Adrenal gland (tissue), 19 donors: ENCODE measurements at places on chromosomes 7 and 10. TPM values are rescaled to one million over a fixed set of nuclear protein-coding genes. Genes with fewer than 3 reads are reported as not detected.

DNA sequence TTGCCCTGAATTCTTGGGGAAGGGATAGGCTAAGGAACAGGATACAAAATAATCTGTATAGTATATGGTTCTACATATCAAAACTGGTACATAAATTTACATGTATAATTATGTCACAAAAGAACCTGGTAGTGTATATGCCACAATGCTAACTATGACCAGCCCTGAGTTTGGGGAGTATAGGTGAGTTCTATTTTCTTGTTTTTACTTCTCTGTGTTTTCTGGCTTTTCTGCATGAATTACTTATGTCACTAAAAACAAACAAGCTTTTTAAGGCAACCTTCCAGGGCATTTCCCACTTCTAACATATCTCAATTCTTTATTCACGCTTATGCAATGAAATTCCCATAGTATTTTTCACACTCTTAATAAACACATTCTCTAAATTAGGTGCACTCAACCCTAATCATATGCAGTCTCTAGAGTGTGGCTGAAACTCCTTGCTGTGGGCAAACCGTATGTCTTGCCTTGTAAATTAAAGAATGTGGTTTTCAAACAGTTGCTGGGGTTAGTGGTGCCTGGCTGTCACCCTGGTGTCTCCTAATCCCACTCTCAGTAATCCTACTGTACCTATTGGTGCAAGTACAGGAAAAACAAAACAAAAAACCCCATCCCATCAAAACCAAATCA is 14.0 kb upstream of the INSIG1 start:
- no peak overlapping the region for H3K27ac ChIP-seq
- no peaks in the 10 kb centered on the region for H3K36me3 ChIP-seq
- no peak for DNase-seq
- no peaks in the 10 kb centered on the region for H3K27me3 ChIP-seq

Gene CXCL12
- total RNA-seq, result 130 TPM

DNA sequence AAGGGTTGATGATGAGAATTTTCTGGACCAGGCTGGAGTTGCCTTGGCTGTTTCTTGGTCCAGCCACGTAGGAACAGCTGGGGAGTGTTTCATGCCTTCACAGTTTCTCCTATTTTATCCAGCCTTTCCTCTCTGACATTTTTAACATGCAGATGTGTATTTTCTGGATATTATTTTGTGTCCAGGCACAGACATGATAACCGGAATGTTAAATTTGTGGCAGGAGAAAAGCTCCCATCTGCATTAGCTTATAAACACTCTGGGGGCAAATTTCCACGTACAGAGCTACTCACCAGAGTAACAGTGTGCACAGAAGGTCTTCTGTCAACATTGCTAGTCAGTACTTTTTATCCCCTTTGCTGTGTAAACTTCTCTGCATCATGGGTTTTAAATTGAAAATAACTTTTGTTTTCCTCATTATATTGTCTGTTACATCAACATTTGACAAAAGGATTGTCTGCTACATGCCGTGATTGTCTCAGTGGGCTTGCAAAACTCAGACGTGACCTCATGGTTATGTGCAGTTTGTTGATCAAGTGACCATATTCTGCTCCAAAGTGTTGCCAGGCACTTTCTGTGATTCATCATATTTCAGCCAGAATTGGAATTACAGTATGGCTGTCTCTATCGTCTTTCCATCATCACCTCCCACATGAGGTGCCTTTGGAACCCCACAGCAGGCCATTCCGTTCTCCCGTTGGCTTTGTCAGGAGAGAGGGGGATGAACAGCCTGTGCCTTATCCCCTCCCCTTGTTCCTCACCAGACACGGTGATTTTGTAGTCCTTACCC is 41.4 kb downstream of the INSYN2A start:
- H3K4me1 ChIP-seq, result no peaks in the 10 kb centered on the region
- H3K4me3 ChIP-seq, result no peak overlapping the region
- no peak for DNase-seq
- H3K27ac ChIP-seq, result no peak overlapping the region
- no peaks in the 10 kb centered on the region for H3K27me3 ChIP-seq

GRCh38 chr10:110426294-110427181 is 71.2 kb upstream of the DUSP5 start:
- H3K27me3 ChIP-seq, result no peaks in the 10 kb centered on the region
- H3K4me1 ChIP-seq, result no peaks in the 10 kb centered on the region
- H3K27ac ChIP-seq, result peak overlapping the region; percentile 83

DNA sequence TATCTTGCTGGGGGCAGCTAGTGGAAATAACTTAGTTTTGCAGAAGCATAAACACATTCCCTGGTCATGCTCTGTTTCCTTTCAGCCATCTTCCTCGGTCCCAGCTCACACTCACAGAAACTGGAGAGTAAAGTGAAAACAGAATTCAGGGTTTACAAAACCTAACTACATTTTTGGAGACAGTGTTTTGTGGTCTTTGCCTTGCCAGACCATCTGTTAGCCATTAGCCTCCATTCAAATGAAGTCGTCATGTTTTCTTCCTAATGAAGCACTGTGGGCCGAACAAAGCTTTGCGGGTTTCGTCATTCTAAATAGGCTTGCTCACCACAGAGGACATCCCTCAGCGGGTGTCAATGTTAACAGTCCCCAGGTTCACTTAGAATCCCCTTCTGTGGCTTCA is 214.6 kb upstream of the TMEM72 start:
- H3K27me3 ChIP-seq, result no peaks in the 10 kb centered on the region
- no peaks in the 10 kb centered on the region for H3K36me3 ChIP-seq
- no peak overlapping the region for H3K4me3 ChIP-seq

Gene GIMAP1
- 9.2 TPM for total RNA-seq

- H3K36me3 ChIP-seq, result no peaks in the 10 kb centered on the region
- no peak overlapping the region for H3K4me3 ChIP-seq
- no peak for DNase-seq
- no peaks in the 10 kb centered on the region for H3K4me1 ChIP-seq
- no peaks in the 10 kb centered on the region for H3K27me3 ChIP-seq
Observed at GRCh38 chr7:27906385-27907091, 166.6 kb downstream of the TAX1BP1 start.

Gene WDFY4
- total RNA-seq, result 8.1 TPM

DNA sequence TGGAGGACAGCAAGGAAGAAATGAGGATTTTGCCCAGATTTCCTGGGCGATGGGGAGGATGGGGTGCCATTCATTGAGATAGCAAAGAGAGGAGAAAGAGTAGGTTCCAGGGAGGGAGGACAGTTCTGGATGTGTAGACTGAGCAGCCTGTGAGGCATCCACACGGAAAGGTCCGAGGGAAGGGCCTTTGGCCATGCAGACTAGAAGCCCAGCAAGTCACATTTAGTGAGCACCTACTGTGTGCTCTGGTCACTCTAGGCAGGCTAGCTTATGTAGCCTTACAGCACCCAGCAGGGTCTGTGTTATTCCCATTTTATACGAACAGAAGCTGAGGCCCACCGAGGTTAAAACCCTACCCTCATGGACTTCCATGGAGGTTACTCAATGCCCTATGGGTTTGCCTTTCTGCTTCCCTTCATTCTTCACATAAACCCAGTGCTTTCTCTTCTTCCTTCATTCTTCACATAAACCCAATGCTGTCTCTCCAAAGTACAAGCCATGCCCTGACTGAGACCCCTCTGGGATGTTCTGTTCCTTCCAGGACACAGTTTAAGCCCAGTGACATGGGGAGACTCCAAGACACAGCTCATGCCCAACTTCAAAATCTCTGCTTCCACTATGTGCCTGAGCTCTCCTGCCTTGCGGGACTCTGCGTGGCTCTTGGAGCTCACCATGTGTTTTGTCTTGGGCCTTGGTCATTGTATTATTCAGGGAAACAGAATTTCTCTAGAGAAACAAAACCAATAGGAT is 13.7 kb downstream of the IL2RA start:
- no peak overlapping the region for H3K27ac ChIP-seq
- DNase-seq, result no peak
- H3K4me1 ChIP-seq, result peaks cover 5% of the 10 kb centered on the region
- H3K27me3 ChIP-seq, result no peaks in the 10 kb centered on the region
- H3K4me3 ChIP-seq, result no peak overlapping the region

DNA sequence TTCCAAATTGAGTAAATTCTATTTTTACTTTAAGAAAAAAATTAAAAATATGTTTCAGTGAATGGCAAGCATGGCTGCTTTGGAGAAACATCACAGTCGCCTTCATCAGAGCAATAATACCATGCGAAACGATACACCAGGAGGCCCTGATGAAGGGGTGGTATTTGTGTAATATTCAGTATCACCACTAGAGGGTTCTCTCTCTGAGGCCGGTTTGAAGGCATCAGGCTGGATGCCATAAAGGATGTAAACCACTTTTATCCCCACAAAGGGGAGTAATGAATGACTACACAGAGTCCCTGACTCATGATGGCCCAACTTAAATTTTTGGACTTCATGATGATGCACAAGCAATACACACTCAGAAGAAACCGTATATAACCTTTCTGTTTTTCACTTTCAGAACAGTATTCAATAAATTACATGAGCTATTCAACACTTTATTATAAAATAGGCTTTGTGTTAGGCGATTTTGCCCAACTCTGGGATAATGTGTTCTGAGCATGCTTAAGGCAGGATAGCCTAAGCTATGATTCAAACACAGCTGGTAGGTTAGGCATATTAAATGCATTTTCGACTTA is 95.5 kb downstream of the PPP1R17 start:
- peak; percentile 15 for DNase-seq
- H3K4me1 ChIP-seq, result no peaks in the 10 kb centered on the region
- H3K27me3 ChIP-seq, result no peaks in the 10 kb centered on the region
- H3K4me3 ChIP-seq, result no peak overlapping the region
- H3K36me3 ChIP-seq, result no peaks in the 10 kb centered on the region

Gene SRI
- 37.7 TPM for total RNA-seq

Gene NUTM2D
- total RNA-seq, result 3.9 TPM

DNA sequence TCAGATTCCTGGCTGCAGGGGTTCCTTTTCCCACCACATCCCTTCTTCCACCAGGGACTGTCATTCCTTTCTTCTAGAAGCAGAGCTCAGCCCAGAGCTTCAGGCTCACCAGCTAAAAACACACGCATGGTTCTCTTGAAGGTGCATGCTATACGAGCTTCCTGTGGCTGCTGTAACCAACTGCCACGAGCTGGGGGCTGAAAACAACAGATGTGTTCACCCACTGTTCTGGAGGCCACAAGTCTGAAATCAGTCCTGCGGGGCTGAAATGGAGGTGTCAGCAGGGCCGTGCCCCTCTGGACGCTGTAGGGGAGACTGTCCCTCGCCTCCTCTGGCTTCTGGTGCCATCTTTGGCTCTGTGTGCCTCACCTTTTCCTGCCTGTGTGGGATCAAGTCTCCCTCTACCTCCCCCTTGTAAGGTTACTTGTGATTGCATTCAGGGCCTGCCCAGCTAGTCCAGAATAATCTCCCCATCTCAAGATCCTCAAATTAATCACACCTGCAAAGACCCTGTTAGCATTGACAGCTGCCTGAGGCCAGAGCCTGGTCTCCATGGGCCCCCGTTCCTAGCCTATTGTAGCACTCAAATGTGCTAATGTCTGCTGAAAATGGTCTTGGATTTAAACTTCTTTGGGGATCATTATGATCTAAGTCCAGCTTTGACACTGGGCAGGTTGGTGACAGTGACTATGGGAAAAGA is 13.7 kb downstream of the RAB19 start:
- no peaks in the 10 kb centered on the region for H3K4me1 ChIP-seq
- H3K36me3 ChIP-seq, result no peaks in the 10 kb centered on the region
- no peak for DNase-seq
- no peak overlapping the region for H3K27ac ChIP-seq
- no peak overlapping the region for H3K4me3 ChIP-seq
- H3K27me3 ChIP-seq, result no peaks in the 10 kb centered on the region

Gene MKLN1
- total RNA-seq, result 74.5 TPM

Gene GPR141
- total RNA-seq, result 1.6 TPM

DNA sequence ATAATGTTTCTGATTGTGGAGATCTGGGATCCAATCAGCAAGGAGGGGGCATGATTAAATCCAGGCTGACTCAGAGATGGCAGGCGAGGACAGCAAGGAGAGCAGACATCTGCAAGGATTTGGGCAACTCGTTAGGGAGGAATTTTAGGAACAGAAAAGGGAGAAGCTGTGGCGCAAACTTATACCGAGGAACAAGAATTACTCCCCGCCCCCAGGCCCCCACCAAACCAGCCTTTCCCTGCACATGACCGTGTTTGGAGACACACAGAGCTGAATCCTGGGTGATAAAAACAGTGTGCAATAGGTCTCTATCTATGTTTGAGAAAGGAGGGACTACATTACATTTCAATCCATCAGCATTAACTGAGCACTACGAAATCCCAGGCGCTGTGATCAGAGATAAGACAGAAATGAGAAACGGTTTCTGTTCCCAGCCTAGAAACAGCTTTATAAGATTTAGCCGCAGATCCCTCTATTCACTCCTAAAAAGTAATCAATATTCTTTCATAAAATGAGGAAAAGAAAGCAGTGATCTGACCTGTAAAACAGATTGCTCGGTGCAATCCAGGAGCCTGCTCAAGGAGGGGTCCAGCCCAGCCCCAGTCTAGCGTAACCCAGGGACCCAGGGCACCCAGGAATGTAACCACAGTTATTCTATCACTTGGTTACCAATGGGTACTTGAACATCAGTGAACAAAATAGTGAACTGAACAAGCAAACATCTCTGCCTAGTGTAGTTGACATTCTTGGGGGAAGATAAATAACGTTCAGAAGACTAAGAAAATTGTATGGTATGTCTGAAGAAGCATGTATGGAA is 37.2 kb upstream of the RAPGEF5 start:
- no peak overlapping the region for H3K27ac ChIP-seq
- H3K27me3 ChIP-seq, result no peaks in the 10 kb centered on the region
- H3K4me1 ChIP-seq, result no peaks in the 10 kb centered on the region
- no peaks in the 10 kb centered on the region for H3K36me3 ChIP-seq
- DNase-seq, result no peak
- H3K4me3 ChIP-seq, result no peak overlapping the region

Gene GBX1
- not detected for total RNA-seq

DNA sequence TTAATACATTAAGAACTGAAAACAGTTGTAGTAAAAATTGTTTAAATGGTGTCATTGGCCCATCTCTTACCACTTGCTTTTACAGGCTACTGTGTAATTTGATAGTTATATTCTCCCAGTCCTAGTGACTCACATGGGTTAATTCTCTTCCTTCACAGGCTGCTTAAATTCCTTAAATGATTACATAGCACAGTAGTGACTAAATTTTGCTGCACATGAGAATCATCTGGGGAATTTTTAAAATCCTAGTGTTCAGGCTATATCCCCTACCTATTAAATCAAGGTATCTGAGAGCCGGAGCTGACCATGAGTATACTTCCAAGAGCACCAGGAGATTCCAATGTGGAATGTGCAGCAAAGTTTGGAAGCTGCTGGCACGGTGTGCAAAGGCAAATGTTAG is 45.3 kb upstream of the ZNF800 start:
- no peaks in the 10 kb centered on the region for H3K4me1 ChIP-seq
- DNase-seq, result no peak
- H3K36me3 ChIP-seq, result no peaks in the 10 kb centered on the region
- no peak overlapping the region for H3K4me3 ChIP-seq
- no peaks in the 10 kb centered on the region for H3K27me3 ChIP-seq
- H3K27ac ChIP-seq, result no peak overlapping the region

GRCh38 chr7:22317632-22318031 is 39.3 kb downstream of the RAPGEF5 start:
- no peak for DNase-seq
- H3K27ac ChIP-seq, result no peak overlapping the region
- no peaks in the 10 kb centered on the region for H3K4me1 ChIP-seq
- H3K27me3 ChIP-seq, result no peaks in the 10 kb centered on the region
- H3K36me3 ChIP-seq, result no peaks in the 10 kb centered on the region

GRCh38 chr10:69854511-69855345 is 53.0 kb downstream of the COL13A1 start:
- DNase-seq, result no peak
- H3K27ac ChIP-seq, result no peak overlapping the region
- no peaks in the 10 kb centered on the region for H3K27me3 ChIP-seq
- no peak overlapping the region for H3K4me3 ChIP-seq
- H3K36me3 ChIP-seq, result no peaks in the 10 kb centered on the region

GRCh38 chr10:23310404-23310803 is 34.2 kb downstream of the C10orf67 start:
- H3K4me1 ChIP-seq, result no peaks in the 10 kb centered on the region
- H3K27ac ChIP-seq, result no peak overlapping the region
- no peak overlapping the region for H3K4me3 ChIP-seq

Gene VAX1
- total RNA-seq, result not detected
